ENCODE measurements at places on chromosomes 12 and 14. TPM values are rescaled to one million over a fixed set of nuclear protein-coding genes. Genes with fewer than 3 reads are reported as not detected.

GRCh38 chr12:128008341-128008740 lies 258.6 kb upstream of the TMEM132C start:
- DNase-seq: no peak
- no peak overlapping the region for H3K4me3 ChIP-seq
- H3K27ac ChIP-seq: no peak overlapping the region
- H3K27me3 ChIP-seq: no peaks in the 10 kb centered on the region
- no peaks in the 10 kb centered on the region for H3K36me3 ChIP-seq

DNA sequence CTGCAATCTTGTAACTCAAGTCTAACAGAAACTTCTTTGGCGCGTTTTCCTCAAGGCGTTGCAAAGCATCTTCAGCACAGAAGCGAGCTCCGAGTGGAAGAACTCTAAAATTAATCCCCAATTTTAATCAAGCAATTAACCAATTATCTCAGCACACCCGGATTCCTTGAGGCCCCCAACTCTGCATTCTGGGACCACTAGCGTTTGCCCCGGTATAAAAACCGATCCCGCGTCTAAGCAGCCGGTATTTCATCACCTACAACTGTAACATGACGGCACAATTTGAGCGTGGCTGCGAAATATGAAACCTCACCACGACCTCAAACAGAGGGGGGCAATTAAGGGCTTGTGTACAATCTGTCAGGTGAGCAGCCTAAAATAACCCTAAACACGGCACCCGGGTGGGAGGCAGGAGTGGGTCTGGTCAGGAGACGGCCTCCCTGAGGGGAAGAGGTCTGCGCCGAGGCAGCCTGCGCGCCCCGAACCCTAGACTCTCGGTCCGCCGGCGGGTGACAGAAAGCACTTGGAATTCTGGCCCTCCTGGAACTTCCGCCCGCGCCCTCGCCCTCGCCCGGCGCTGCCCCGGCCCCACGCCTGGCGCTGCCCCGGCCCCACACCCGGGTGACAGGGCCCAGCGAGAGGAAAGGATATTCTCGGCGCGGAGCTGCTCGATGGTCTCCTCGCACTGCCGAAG lies 594 bp downstream of the ZCCHC8 start:
- H3K36me3 ChIP-seq: peaks cover 17% of the 10 kb centered on the region
- no peaks in the 10 kb centered on the region for H3K27me3 ChIP-seq
- DNase-seq: peak; percentile 32
- H3K4me3 ChIP-seq: peak overlapping the region; percentile 98

Gene OR4K2
- not detected for total RNA-seq

Gene EPYC
- total RNA-seq: not detected
